ENCODE measurements at places on chromosomes 13 and 19. TPM values are rescaled to one million over a fixed set of nuclear protein-coding genes. Genes with fewer than 3 reads are reported as not detected.

DNA sequence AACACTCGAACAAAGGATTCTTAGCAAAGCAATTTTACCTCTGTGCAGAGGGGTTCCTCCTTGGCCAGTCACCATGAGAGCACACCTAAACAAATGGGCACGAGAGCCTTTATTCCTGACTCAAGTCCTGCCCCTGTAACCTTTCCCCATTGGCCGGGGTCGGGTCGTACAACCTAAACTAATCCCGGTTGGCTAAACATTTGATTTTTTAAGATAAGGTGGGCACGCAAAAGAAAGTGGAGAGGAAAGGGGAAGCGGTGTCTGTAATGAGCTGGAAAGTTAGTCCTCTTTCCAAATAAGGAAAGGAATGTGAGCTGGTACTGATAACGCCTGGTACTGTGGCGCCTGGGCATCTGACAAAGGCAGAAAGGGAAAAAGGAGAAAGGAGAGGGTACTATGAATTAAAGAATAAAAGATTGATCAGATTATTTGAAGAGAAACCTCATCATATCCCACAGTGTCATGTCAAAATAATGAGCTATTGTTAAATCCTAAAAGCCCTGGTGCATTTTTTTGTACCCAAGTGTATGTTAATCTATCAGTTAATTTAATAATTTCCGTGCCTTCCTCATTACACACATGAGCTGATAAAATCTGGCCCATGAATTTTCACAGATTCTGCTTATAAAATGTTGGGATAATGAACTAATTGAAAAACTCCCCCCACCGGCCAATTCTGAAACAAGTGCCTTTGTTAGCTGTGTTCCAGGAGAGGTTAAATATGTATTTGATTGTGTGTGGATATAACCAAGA, 335.7 kb downstream of the RFC3 start:
- H3K27ac ChIP-seq = no peak overlapping the region
- peaks cover 10% of the 10 kb centered on the region for H3K4me1 ChIP-seq
- no peak for DNase-seq
- no peaks in the 10 kb centered on the region for H3K27me3 ChIP-seq
- no peak overlapping the region for H3K4me3 ChIP-seq
- H3K36me3 ChIP-seq = no peaks in the 10 kb centered on the region

DNA sequence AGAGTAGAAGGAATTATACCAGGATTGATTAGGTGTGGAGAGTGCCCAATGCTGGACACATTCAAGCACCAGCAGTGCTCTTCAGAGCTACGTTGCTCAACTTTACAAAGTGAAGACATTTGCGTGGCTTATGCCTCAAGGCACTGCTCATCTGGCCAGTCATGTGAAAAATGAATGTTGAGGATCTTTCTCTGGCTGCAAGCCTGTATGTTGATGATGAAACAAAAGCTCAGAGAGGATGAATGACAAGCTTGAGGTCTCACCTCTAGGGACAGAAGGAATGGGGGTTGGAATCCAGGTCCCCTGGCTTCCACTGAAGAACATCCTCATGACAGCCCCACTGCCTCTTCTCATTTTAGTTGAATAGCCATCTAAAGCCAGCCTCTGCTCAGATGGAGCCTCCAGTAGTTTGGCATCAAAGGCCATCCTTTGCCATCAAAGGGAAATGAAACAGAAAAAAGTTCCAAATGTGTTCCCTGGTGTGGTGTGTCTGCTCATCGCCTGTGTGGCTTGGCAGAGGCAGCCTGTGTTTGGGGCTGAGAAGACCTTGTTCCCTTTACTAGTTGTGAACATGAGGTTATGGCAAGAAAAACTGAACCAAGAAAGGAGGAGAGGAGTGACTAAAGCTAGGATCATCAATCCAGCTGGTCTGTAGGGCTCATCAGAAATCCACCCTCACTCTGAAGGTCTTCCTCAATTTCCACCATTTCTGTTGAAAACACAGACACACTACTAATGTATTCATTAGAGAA, 114.0 kb upstream of the KL start:
- DNase-seq = no peak
- H3K36me3 ChIP-seq = no peaks in the 10 kb centered on the region
- H3K4me3 ChIP-seq = no peak overlapping the region
- peaks cover 11% of the 10 kb centered on the region for H3K4me1 ChIP-seq

GRCh38 chr13:61830475-61830874, 414.8 kb upstream of the PCDH20 start:
- H3K27ac ChIP-seq = no peak overlapping the region
- H3K4me1 ChIP-seq = no peaks in the 10 kb centered on the region

DNA sequence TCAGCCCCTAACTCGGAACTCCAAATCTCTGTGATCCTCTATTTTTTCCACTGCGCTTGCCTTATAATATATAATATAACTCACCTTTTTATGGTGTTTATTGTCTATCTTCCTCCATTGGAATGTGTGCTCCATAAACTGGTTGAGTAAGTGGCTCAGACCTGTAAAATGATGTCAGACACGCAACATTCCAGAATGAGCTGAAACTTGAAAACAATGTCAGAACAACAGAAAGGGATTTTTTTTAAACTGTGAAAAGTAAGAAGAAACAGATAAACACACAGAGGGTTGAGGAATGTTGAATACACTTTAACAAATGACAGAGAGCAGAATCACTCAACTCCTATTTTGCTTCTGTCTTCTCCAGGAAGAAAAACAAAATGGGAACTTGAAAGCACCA, 19.1 kb upstream of the FAM216B start:
- peaks cover 6% of the 10 kb centered on the region for H3K27me3 ChIP-seq
- H3K36me3 ChIP-seq = no peaks in the 10 kb centered on the region
- H3K4me3 ChIP-seq = no peak overlapping the region
- no peak overlapping the region for H3K27ac ChIP-seq
- DNase-seq = no peak

GRCh38 chr13:51728972-51729371, 75.0 kb downstream of the DHRS12 start:
- H3K27ac ChIP-seq = no peak overlapping the region
- H3K36me3 ChIP-seq = peaks cover 21% of the 10 kb centered on the region
- H3K27me3 ChIP-seq = no peaks in the 10 kb centered on the region
- H3K4me3 ChIP-seq = no peak overlapping the region
- H3K4me1 ChIP-seq = no peaks in the 10 kb centered on the region

GRCh38 chr19:17873786-17874757, 2.3 kb downstream of the SLC5A5 start:
- peaks cover 2% of the 10 kb centered on the region for H3K27me3 ChIP-seq
- H3K36me3 ChIP-seq = no peaks in the 10 kb centered on the region
- DNase-seq = peak; percentile 50

DNA sequence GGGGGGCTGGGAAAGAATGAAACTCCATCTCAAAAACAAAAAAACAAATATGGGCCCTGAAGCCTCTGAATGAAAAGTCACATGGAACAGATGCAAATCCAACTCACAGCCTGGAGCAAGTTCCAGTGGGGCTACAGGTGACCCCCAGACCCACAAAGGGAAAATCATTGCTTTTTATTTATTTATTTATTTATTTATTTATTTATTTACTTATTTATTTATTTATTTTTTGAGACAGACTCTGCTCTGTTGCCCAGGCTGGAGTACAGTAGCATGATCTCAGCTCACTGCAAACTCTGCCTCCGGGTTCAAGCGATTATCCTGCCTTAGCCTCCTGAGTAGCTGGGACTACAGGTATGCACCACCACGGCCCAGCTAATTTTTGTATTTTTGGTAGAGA, 13.3 kb upstream of the CCL25 start:
- H3K4me3 ChIP-seq = no peak overlapping the region
- H3K36me3 ChIP-seq = no peaks in the 10 kb centered on the region
- peaks cover 8% of the 10 kb centered on the region for H3K27me3 ChIP-seq
- no peak for DNase-seq
- H3K4me1 ChIP-seq = no peaks in the 10 kb centered on the region
- H3K27ac ChIP-seq = no peak overlapping the region

Gene RXFP2
- not detected for total RNA-seq

Gene IZUMO4
- total RNA-seq = 73.0 TPM

Gene ODAD3
- total RNA-seq = not detected
